ENCODE measurements at places on chromosomes 2 and 18. TPM values are rescaled to one million over a fixed set of nuclear protein-coding genes. Genes with fewer than 3 reads are reported as not detected.

GRCh38 chr2:240560084-240560479 lies at the start of gene DUSP28:
Gene DUSP28, plus strand, starts transcription at chr2:240560357. Its CDS starts 328 bp downstream, at chr2:240560685.
- peak; percentile 92 for DNase-seq

SUMO1 gene
- 123 TPM for total RNA-seq

GRCh38 chr18:67636597-67637385 lies 120.3 kb upstream of the DSEL start:
- no peak for DNase-seq

DNA sequence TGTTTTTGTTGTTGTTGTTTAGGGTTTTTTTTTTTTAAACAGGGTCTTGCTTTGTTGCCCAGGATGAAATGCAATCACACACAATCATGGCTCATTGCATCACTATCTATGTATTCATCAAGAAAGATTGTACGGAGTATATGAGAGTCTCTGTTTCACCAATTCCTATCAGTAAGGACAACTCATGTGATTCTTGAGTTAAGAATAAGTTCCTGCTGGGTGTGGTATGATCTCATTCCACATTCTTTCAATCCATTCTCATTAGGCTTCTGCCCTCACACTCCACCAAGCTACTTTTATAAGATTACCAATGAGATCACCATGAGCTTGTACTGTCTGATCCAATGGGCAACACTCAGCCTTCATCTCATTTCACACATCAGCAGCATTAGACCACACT lies 9.1 kb upstream of the AP1S3 start:
- no peak for DNase-seq

GRCh38 chr18:59655676-59656075 lies 41.5 kb downstream of the CCBE1 start:
- no peak for DNase-seq

GRCh38 chr18:58231930-58232329 lies 187.9 kb downstream of the NEDD4L start:
- peak; percentile 52 for DNase-seq

GRCh38 chr2:155310589-155310988 lies 612.1 kb downstream of the KCNJ3 start:
- peak; percentile 7 for DNase-seq

Data from dermis blood vessel endothelial cell (primary cell).